Esophagus squamous epithelium (tissue), 5 donors: ENCODE measurements at places on chromosomes 5 and 9.

- no peak overlapping the region for H3K4me3 ChIP-seq
- H3K27me3 ChIP-seq = no peaks in the 10 kb centered on the region
- H3K36me3 ChIP-seq = no peaks in the 10 kb centered on the region
- no peak for DNase-seq
- H3K4me1 ChIP-seq = no peaks in the 10 kb centered on the region
- no peak overlapping the region for H3K27ac ChIP-seq
Measured at GRCh38 chr5:154568589-154568988, 90.6 kb upstream of the HAND1 start.

- no peaks in the 10 kb centered on the region for H3K27me3 ChIP-seq
- H3K4me3 ChIP-seq = no peak overlapping the region
- no peak for DNase-seq
- H3K36me3 ChIP-seq = no peaks in the 10 kb centered on the region
Measured at GRCh38 chr5:107155707-107156106, 515.0 kb downstream of the EFNA5 start.

DNA sequence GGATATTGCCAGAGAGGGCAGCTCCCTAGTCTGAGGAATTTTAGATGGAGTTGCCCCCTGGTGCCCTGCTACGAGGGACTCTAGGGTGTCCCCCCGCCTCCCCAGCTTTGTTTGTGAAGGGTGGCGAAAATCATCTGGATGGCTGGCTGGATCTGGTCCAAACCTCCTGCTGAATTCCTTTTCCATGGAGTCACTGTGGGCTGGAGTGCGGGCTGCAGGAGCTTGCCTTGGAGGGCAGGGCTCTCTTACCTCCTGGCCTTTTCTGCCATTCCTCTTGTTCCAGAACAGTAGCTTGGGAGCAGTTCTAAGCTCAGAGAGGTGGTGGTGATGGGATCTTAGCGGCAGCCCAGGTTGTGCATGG lies 2.1 kb downstream of the SYNPO start:
- no peak for DNase-seq
- H3K27me3 ChIP-seq = no peaks in the 10 kb centered on the region
- H3K27ac ChIP-seq = peak overlapping the region; percentile 96
- H3K4me3 ChIP-seq = no peak overlapping the region
- H3K4me1 ChIP-seq = peaks cover 89% of the 10 kb centered on the region

DNA sequence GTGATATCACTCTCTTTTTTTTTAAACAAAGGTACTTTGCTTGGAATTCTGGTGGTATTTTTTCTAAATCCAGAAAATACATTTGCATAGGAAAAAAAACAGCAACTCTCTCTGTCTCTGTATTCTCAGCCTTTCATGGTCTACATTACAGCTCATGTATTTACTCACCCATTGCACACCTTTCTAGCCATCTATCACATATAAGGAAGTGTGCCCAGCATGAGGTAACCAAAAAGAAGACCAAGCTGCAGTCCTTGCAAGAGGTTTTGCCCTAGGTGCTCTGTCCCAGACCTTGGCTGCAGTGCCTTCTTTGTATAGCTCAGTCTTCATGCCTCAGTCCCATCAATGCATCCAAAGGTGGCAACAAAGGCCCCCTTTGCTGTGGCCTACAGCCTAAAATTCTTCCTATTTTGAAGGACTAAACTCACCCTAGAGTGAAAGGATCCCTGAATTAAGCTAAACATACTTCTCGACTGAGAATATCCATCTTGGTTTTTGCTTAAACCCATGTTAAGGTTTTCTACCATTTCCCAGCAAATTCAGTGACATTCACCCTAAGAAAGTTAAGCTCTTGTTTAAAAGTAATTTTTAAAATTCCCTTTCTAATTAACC lies 446.4 kb downstream of the KIF4B start:
- H3K27ac ChIP-seq = no peak overlapping the region
- no peak for DNase-seq
- no peak overlapping the region for H3K4me3 ChIP-seq
- H3K4me1 ChIP-seq = no peaks in the 10 kb centered on the region

GRCh38 chr9:672851-673250 lies 168.6 kb upstream of the DMRT1 start:
- H3K4me3 ChIP-seq = no peak overlapping the region
- peak overlapping the region; percentile 86 for H3K27ac ChIP-seq
- no peaks in the 10 kb centered on the region for H3K27me3 ChIP-seq
- H3K36me3 ChIP-seq = no peaks in the 10 kb centered on the region

DNA sequence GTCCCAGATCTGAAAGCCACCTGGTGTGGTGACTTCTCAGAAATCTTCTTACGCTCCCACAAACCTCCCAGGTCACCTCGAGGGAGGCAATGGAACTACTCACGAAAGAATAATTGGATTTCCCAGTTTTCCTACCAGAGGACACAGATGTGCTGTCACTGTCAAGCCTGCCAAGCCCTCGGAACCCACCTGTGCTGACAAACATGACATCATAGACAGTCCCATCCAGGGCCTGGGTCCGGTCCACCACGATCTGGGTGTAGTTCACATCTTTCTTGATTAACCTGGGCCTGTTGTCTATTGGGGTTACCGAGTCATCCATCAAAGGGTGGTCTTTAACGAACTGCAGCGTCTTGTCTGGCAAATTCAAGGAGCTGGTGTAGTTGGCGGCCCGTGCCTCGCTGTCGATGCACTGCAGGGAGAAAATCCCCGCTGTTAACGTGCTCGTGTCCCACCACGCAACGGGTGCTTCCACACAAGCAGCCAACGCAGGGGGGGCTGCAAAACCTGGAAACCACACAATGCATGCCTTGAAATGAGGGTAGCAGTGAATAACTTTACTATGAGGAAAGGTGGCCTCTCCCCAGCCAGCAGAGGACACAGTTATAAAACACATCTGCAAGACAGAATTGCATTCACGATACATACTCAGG lies 69.0 kb downstream of the SECISBP2 start:
- DNase-seq = no peak
- H3K36me3 ChIP-seq = peaks cover 2% of the 10 kb centered on the region
- H3K4me1 ChIP-seq = peaks cover 35% of the 10 kb centered on the region

DNA sequence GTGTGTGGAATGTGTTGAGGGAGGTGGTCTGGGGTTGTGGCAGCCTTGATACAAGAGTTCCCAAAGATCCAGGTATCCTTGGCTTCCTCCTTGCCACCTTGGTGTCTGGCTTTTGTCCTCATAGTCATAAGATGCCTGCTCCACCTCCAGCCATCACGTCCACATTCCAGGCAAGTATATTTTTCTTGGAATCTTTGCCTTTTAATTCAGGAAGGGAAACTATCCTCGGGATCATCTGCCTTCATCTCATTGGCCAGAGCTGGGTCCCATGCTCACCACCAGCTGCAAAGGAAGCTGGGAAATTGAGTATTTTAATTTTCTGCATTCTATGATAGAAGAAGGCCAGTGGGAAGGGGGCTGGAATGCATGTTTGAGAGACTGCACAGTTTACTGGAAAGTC lies 186.7 kb downstream of the C9orf50 start:
- no peak for DNase-seq
- peaks cover 12% of the 10 kb centered on the region for H3K4me1 ChIP-seq
- H3K27ac ChIP-seq = no peak overlapping the region
- no peaks in the 10 kb centered on the region for H3K36me3 ChIP-seq

- no peak overlapping the region for H3K4me3 ChIP-seq
- DNase-seq = no peak
- H3K36me3 ChIP-seq = no peaks in the 10 kb centered on the region
- H3K27ac ChIP-seq = peak overlapping the region; percentile 59
Measured at GRCh38 chr5:173472784-173473278, 143.6 kb downstream of the BOD1 start.

- no peak overlapping the region for H3K27ac ChIP-seq
- DNase-seq = no peak
- H3K4me3 ChIP-seq = no peak overlapping the region
- H3K27me3 ChIP-seq = no peaks in the 10 kb centered on the region
Measured at GRCh38 chr5:75185763-75186162, 50.9 kb downstream of the ANKRD31 start.

- peak overlapping the region; percentile 40 for H3K27ac ChIP-seq
- H3K4me1 ChIP-seq = no peaks in the 10 kb centered on the region
- H3K36me3 ChIP-seq = no peaks in the 10 kb centered on the region
- no peak overlapping the region for H3K4me3 ChIP-seq
- no peaks in the 10 kb centered on the region for H3K27me3 ChIP-seq
Measured at GRCh38 chr5:43619911-43620310, 16.9 kb downstream of the NNT start.

DNA sequence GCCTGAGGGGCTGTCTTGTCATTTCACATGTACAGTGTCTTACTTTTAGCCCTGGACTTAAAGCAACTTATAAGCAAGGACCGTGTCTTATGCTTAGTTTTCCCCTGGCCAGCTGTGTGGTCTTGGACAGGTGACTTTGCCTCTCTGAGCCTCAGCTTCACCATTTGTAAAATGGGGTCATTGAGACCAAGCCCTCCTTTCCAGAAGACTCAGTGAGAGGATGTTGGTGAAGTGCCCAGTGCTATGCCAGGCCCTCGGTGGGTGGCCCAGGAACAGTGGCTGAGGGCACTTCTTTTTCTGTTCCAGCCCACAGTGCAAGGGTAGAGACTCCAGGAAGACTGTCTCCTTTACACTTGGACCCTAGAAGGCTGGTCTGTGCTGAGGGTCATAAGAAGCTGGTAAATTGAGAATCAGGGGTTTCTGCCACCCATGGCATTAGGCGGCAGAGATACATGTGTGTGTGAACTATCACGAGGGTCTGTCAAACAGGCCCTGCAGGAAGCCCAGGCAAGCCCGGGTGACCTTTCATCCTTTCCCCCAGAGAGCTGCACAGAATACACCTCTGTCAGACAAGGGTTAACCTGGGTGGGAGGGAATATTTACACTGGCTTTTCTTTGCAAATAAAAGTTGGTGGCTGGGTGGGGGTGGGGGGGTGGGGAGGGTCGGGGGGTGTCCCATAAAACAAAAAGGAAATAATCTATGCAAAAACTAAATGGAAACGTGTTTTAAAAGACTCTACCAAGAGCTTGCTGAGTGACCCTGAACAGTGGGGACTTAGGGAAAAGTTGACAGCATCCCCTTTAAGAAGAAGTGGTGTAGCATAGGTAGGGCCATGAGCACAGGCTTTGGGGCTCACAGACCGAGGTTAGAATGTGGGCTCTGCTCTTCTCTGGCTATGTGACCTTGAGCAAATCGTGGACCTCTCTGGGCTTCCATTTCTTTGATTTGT lies 20.4 kb upstream of the KIF12 start:
- no peaks in the 10 kb centered on the region for H3K27me3 ChIP-seq
- H3K36me3 ChIP-seq = no peaks in the 10 kb centered on the region
- H3K4me3 ChIP-seq = no peak overlapping the region
- H3K4me1 ChIP-seq = no peaks in the 10 kb centered on the region
- no peak overlapping the region for H3K27ac ChIP-seq

- peak overlapping the region; percentile 98 for H3K4me3 ChIP-seq
- peak overlapping the region; percentile 88 for H3K27ac ChIP-seq
- H3K36me3 ChIP-seq = peaks cover 30% of the 10 kb centered on the region
- no peaks in the 10 kb centered on the region for H3K27me3 ChIP-seq
- no peak for DNase-seq
- peaks cover 51% of the 10 kb centered on the region for H3K4me1 ChIP-seq
Measured at GRCh38 chr9:128276574-128277270, 646 bp downstream of the SWI5 start.

DNA sequence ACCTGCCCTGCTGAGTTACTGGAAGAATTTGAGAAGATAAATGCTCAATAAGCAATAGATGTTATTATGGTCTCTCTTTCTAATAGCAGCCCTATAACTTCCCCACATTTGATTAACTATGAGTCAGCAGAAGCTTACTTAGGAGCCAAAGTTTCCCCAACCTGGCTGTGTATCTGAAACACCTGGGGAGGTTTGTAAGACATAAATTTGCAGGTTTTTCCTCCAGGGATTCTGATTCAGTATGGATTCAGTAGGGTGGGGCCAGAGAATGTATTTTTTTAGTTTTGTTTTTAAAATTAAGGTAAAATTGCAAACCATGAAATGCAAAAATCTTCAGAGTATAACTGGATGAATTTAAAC lies 44.9 kb upstream of the GNPDA1 start:
- no peaks in the 10 kb centered on the region for H3K4me1 ChIP-seq
- DNase-seq = no peak
- no peaks in the 10 kb centered on the region for H3K27me3 ChIP-seq
- H3K4me3 ChIP-seq = no peak overlapping the region

GRCh38 chr9:137305060-137305797 lies 3.2 kb upstream of the NRARP start:
- no peaks in the 10 kb centered on the region for H3K36me3 ChIP-seq
- H3K4me1 ChIP-seq = peaks cover 55% of the 10 kb centered on the region
- H3K27me3 ChIP-seq = no peaks in the 10 kb centered on the region
- H3K27ac ChIP-seq = peak overlapping the region; percentile 90
- H3K4me3 ChIP-seq = peak overlapping the region; percentile 29

GRCh38 chr5:138469540-138470321 lies 4.5 kb downstream of the EGR1 start:
- H3K4me3 ChIP-seq = no peak overlapping the region
- H3K27me3 ChIP-seq = no peaks in the 10 kb centered on the region
- peaks cover 21% of the 10 kb centered on the region for H3K36me3 ChIP-seq
- peak overlapping the region; percentile 24 for H3K27ac ChIP-seq
- H3K4me1 ChIP-seq = peaks cover 72% of the 10 kb centered on the region

- H3K27ac ChIP-seq = no peak overlapping the region
- no peaks in the 10 kb centered on the region for H3K36me3 ChIP-seq
- H3K4me1 ChIP-seq = no peaks in the 10 kb centered on the region
- DNase-seq = no peak
- H3K4me3 ChIP-seq = no peak overlapping the region
Measured at GRCh38 chr5:98334946-98335345, 438.5 kb upstream of the RGMB start.

DNA sequence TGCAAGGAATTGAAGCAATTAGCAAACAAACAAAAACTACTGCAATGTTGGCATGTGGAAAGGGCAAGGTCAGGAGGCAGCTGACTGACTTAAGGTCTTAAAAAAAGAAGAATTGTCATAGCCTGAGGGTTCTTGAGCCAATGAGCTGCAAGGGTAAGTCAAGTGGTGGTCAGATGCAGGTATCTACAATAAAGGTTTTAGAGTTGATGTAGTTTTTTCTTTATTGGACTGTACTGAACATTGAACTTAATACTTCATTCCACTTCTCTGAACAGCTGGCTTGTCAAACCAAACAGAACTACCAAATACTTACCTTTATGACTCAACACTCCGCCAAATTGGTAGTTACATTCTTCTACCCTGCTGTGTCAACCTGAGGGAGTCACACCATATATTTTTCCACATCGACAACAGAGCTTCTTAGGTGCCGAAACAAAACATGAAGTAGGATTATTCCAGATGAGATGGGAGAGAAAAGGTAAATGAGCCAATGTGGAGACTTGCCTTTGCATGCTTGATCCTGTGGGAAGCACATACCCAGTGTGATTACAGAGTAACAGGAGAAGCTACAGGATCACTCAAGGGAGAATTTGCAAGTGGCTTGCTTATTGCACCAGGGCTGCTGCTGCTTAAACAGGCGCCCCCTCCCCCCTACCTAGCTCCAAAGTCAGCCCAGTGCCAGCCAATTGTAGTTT lies 35.3 kb downstream of the EQTN start:
- H3K27ac ChIP-seq = no peak overlapping the region
- no peak overlapping the region for H3K4me3 ChIP-seq
- no peak for DNase-seq
- no peaks in the 10 kb centered on the region for H3K4me1 ChIP-seq
- H3K27me3 ChIP-seq = no peaks in the 10 kb centered on the region
- no peaks in the 10 kb centered on the region for H3K36me3 ChIP-seq
